Thoracic aorta (tissue), 2 donors: ENCODE measurements at places on chromosomes 7 and 10. TPM values are rescaled to one million over a fixed set of nuclear protein-coding genes. Genes with fewer than 3 reads are reported as not detected.
A peak's percentile ranks its signal among the peaks of the same experiment; 100 is the strongest.

The ZNF33A gene
- 26.1 TPM for total RNA-seq

The CPA1 gene
- 4.1 TPM for total RNA-seq

The PAX4 gene
- not detected for total RNA-seq

The CPVL gene
- total RNA-seq, result 21.0 TPM

GRCh38 chr7:24795407-24795767 lies 38.1 kb upstream of the GSDME start:
- H3K27ac ChIP-seq, result no peak overlapping the region
- no peak overlapping the region for H3K4me3 ChIP-seq
- no peaks in the 10 kb centered on the region for H3K36me3 ChIP-seq
- H3K4me1 ChIP-seq, result no peaks in the 10 kb centered on the region
- DNase-seq, result no peak

- no peak overlapping the region for H3K4me3 ChIP-seq
- no peaks in the 10 kb centered on the region for H3K4me1 ChIP-seq
- H3K27ac ChIP-seq, result no peak overlapping the region
- H3K36me3 ChIP-seq, result no peaks in the 10 kb centered on the region
These were observed 853.9 kb downstream of the SORCS3 start for GRCh38 chr10:105494944-105495343.

DNA sequence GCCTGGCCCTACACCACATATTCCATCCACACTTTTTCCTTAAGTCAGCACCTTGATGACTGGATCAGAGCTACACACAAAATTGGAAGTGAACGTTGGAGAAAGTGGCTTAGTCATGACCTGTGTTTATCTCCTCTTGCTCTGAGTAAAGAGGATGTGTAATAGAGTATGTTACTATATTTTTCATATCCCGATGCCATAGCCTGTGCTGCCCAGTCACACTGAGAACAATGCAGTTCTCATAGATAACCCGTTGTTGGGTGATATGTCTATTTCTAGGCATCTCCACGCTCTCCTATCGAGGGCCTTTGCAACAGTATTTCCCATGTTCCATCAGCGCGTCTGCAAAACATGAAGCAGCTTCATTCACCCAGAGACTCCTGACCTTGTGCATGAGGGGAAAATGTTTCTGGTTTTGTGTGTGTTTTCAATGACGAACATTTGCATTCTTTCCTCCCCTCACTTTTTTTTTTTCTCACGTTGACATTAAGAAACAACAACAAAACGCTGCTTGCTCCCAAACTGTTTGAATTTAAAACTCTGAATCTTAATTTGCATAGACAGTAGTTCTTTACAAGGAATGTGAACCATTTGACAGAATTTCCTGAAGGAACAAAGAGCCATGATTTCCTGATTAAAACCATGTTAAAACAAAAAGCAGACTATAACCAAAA lies 43.4 kb downstream of the GRK5 start:
- peaks cover 64% of the 10 kb centered on the region for H3K4me1 ChIP-seq
- peak overlapping the region; percentile 92 for H3K27ac ChIP-seq
- DNase-seq, result no peak
- no peaks in the 10 kb centered on the region for H3K27me3 ChIP-seq
- no peaks in the 10 kb centered on the region for H3K36me3 ChIP-seq
- H3K4me3 ChIP-seq, result no peak overlapping the region

GRCh38 chr10:6558272-6558671 lies 21.8 kb downstream of the PRKCQ start:
- no peaks in the 10 kb centered on the region for H3K36me3 ChIP-seq
- H3K27ac ChIP-seq, result no peak overlapping the region
- DNase-seq, result no peak

DNA sequence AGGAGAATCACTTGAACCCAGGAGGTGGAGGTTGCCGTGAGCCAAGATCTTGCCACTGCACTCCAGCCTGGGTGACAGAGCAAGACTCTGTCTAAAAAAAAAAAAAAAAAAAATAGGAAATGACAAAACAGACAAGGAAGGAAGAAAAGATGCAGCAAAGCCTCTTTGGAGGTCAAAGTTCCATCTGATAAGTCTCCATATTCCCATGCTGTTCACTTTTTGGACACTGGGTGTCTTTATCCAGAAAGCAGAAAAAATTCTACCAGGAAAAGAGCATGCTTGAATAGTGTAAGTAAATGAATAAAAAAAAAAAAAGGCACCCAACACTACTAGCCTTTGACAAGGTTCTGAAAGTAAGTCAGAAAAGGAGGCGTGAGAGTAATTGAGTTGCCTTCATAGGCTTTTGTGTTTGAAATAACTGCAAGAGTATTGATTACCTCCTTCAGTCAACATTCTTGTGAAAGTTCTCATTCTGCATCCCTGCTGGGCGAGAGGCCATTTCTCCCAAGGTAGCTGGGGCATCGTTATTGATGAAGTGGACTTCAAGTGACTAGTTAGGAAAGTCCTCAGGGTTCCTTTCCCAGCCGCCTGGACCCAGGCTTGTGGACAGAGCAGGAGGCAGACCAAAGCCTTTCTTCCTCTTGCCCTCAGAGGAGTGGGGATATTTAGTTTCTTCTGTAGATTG lies 133.3 kb upstream of the KIF5B start:
- DNase-seq, result no peak
- no peaks in the 10 kb centered on the region for H3K36me3 ChIP-seq
- H3K4me1 ChIP-seq, result no peaks in the 10 kb centered on the region
- H3K4me3 ChIP-seq, result no peak overlapping the region
- no peak overlapping the region for H3K27ac ChIP-seq
